ENCODE measurements at places on chromosomes 5 and 9.
A peak's percentile ranks its signal among the peaks of the same experiment; 100 is the strongest.

GRCh38 chr9:127520941-127521918 lies 69.9 kb downstream of the LRSAM1 start:
- DNase-seq: no peak

DNA sequence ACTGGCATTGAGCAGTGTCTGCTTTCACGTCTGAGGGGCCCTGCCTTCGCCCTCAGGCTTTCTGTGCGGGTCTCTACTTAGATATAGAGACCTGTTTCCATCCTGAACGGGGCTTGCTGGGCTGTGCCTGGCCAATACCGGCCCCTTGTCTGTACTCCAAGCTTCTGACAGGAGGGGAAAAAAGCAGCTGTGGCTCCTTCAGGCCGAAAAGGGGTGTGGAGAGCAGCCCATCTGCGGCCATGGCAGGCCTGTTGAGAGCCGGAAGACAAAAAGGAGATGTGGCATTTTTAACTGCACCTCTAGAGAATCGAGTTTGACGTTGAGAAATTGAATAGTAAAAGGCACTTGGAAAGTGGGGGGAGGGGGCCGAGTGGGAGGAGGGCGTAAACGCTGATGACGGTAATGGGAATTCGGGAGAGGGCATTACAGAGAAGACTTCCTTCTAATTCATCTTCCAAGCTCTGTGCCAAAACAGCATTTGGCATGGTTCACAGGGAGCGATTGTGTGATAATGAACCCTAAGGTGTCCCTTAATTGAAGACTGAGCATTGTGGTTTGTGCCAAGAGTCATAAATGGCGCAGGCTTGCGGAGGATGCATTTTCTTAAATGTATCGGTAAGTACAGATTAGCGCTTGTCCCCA lies 25.1 kb upstream of the PRDM12 start:
- peak; percentile 97 for DNase-seq

GRCh38 chr9:111914749-111915424 lies 18.3 kb downstream of the UGCG start:
- peak; percentile 81 for DNase-seq

- DNase-seq: no peak
These were observed 11.1 kb upstream of the SLC6A19 start for GRCh38 chr5:1190278-1190677.

DNA sequence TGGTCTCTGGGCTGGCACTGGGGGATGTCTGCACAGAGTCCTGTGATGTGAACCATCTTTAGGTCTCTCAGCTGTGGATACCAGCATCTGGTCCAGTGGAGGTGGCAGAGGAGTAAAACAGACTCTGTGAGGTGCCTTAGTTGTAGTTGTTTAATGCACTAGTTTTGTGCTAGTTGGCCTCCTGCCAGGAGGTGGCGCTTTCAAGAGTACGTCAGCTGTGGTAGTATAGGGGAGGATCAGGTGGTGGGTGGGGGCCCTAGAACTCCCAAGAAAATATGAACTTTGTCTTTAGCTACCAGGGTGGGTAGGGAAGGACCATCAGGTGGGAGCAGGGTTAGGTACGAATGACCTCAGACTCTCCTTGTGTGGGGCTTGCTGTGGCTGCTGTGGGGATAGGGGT lies 197.1 kb downstream of the TMC1 start:
- peak; percentile 9 for DNase-seq

GRCh38 chr5:172642926-172643871 lies 2.1 kb downstream of the NEURL1B start:
- no peak for DNase-seq

- peak; percentile 57 for DNase-seq
These were observed 71.5 kb upstream of the RPS23 start for GRCh38 chr5:82349652-82350051.

GRCh38 chr9:6014670-6015270 lies 654 bp downstream of the RANBP6 start:
- no peak for DNase-seq

DNA sequence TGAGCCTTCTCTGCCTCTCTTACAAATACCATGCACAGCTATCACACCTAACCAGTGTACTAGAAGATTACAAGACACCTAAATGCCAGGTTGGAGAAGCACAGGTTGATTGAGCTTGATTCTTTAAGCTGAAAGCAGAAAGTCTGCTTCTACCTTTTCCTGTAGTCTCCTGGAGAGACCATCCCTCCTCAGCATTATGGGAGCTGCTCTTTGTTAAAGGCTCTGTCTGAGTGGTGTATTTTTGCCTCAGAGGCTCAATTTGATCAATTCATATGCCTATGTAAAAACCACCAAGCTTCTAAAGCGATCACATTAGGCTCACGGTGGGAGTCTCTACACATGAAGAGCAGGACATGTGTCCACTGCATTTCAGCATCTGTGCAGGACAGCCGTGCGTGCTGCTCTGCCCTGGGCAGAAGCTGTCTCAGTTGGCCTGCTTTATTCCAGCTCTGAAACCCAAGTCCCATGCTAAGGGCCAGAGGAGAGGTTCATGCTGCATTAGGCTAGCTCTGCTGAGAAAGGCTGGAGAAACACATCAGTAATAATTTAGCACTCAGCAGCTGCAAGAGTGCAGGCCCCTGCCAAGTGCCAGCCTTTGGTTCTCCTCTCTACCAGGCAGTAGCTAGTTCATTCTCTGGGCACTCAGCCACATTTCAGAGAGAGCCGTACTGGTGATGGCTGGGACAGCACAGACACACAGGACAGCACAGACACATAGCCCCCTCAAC lies 41.7 kb downstream of the TMEM167A start:
- peak; percentile 68 for DNase-seq

DNA sequence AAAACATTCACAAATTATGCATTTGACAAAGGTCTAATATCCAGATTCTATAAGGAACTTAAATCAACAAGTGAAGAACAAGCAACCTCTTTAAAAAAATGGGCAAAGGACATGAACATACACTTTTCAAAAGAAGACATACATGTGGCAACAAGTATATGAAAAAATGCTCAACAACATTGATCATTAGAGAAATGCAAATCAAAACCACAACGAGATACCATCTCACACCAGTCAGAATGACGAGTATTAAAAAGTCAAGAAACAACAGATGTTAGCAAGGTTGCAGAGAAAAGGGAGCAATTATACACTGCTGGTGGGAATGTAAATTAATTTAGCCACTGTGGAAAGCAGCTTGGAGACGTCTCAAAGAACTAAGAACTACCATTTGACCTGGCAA lies 38.9 kb upstream of the TNFSF15 start:
- DNase-seq: peak; percentile 91

DNA sequence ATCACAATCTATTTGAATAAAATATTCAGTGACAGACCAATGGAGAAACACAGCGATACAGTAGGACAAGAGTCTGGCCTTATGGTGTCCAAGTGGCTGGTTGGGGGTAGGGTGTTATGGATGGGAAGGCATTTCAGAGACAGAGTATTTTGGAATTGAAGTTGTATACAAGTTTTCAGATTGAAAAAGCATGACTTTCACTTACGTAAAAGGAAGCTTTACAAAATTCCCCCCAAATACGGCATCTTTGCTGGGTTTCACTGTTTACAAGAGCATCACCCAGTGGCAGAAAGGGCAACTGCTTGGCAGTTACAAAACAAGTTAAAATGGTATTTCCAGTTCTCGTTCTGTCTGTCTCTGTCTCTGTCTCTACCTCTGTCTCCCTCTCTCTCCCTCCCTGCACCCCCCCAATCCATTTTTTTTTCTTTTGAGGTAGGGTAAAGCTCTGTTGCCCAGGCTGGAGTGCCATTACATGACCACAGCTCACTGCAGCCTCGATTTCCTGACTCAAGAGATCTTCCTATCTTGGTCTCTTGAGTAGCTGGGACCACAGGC lies 86.2 kb downstream of the PTPN3 start:
- DNase-seq: peak; percentile 33

DNA sequence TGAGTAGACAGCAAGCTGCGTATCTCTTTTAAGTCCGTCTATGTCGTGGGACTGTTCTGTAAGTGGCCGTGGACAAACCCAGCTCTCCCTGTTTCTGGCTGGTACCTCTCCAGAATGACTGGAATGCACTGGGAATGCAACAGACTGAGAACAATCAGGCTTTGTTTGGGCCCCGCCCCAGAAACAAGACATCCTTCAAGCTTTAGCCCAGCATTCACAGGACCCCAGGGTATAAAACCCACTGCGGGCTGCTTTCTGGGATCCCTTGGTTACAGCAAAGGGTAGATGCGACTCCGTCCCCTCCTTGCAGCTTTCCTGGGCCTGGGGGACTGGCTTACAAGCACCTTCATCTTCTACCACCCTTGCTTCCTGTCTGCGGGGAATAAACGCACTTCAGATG lies 45.6 kb upstream of the SPTLC1 start:
- DNase-seq: no peak

GRCh38 chr9:110114859-110115201 lies 93.1 kb downstream of the C9orf152 start:
- no peak for DNase-seq

GRCh38 chr5:116779846-116780245 lies 205.2 kb upstream of the SEMA6A start:
- DNase-seq: no peak

GRCh38 chr9:135332516-135332915 lies 147.1 kb upstream of the PPP1R26 start:
- DNase-seq: no peak

- DNase-seq: peak; percentile 70
These were observed 117.2 kb downstream of the INVS start for GRCh38 chr9:100216178-100216787.

DNA sequence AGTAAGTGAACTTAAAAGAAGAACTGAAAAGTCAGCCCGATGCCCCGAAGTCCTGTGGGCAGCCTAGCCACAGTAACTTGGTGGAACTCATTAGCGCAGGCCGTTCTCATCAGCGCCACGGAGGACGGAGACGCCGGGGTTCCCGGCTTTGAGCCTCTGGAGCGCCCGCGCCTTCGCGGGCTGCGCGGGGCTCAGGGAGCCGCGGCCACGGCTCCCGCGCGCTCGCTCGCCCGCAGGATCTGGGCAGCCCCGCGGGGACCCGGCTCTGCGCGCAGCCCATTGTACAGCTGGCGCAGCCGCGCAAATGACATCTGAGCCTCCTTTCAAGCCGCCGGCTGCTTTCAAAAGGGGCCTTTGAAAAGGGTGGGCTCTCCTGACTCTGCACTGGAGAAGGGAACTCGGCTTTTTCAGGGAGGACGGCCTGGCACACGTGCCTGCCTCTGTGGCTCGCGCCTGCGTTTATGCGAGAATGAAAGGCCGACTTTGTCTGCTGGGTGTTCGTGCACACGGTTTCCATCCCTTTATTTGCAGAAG lies 40.7 kb downstream of the TLR4 start:
- peak; percentile 73 for DNase-seq

DNA sequence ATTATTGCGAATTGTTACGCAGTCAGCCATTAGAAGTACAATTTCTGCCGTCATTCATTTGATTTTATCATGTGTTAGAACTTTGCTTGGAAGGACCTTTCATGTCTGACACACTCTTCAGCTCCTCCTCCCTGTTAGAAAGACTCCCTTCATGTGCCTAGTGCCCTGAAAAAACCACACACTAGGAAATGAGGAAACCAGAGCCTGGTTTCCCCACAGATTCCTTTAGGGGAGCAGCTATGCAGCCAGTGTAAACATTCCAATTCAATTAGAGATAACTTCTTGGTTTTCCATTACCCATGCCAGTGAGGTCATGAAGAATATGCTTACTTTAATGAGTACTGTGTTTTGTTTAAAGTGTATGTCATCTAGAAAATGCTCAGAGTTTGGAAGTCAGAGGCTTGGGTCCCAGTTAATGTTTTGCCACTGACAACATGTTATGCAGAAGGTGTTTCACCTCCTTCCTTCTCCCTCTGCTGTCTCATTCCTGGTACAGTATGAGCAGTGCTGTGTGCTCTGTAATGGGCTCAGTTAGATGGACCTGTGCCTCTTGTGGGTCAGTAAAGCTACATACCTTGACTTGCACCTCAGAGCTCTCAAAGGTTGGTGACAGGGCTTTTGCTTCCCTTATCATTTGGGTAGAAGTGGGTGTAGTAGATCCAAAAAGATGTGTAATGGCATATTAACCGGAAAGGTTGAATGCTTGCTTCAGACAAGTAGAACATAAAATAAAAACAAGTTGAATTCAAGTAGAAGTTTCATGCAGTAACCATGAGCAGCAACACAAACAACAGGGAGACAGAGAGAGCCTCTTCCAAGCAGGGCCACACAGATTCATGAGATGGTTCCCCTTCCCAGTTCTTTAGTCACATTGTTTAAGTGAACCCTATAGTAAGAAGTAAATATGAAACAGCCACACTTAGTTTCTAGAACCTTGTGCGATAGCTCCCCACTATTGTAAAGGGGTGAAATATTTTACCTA lies 52.6 kb upstream of the TNFAIP8 start:
- DNase-seq: peak; percentile 29

- no peak for DNase-seq
These were observed 23.9 kb downstream of the CLINT1 start for GRCh38 chr5:157835041-157835440.

DNA sequence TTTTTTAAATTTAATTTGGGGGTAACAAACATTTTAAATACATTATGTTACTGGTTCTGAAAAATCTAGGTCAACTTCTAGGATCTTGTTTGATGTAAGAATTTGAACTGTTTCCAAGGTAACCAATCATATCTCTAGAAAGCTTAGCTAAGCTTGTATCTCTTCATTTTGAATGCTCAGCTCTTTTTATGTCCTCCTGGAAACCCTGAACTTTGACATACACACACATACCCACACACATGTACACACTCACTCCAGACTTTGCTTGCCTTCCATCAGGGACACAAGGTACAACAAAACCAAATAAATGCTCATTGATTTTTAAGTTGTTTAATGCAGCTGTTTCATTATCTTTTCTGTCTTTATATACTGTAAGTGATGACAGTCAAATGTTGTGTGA lies 178.5 kb downstream of the RAB3C start:
- no peak for DNase-seq

All from NCI-H69 (cell line).